Activated T-helper 1 cell treated with anti-CD3 and anti-CD28 coated beads, Interleukin-2, amount 50 U/mL, for 16 hours (primary cell): ENCODE measurements at places on chromosomes 11 and 22.

DNA sequence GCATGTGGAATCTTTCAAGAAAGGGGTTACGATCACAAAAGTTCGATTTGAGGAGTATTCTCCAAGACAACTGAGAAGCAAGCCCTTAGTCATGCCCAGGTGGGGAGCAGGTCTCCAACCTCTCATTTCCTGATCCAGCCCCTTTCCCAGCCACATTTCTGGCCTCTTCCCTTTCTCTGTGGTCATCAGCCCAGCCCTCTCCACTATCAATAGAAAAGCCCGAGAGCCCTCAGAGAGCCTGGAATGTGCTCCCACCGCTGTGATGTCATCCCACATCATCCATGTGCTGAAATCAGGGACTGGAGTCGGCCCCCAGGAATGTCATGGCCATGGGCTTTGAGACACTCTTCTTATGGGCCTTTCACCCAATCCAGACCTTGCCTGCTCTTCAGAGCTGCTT, 62.6 kb downstream of the KCNJ1 start:
- no peak for DNase-seq

- no peak for DNase-seq
These were observed 952 bp upstream of the CYP2D6 start for GRCh38 chr22:42131562-42131961.

- DNase-seq, result no peak
These were observed 31.3 kb downstream of the TRAF6 start for GRCh38 chr11:36478700-36479329.

- DNase-seq, result no peak
These were observed 7.9 kb downstream of the GRAP2 start for GRCh38 chr22:39908737-39909136.

DNA sequence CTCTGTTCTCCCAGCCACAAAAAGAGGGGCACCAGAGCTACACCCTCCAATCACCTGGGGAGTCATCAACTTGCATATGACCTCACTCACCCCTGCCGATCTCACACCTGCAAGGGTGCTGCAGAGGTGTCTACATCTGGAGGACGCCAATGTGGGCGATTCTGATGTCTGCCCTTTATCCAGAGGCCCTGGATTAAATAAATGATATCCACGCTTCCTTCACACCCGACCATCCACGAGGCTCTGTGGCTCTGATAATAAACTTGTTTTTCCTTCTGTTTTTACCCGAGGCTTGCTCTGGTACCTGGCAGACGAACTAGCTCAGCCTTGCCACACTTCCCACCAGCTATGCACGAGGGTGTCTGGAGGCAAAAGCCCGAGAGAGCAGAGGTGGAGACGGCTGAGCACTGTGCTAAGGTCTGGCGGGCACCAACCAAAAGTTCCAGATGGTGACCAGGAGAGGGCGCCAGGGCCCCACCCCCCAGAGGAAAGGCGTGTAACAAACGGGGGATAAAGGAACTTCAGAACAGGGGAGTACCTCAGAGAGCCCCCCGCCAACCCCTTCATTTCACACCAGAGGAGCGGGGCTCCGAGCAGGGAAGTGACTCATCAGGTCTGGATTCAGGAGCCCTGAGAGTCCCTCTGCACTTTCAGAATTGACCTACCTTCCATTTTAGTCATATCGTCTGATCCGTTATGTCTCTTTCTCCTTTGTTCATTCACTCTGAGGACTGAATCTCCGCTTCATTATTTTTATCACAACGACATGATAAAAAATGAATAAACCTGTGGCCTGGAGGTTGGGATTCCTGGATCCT, 13.5 kb downstream of the SCN3B start:
- no peak for DNase-seq

DNA sequence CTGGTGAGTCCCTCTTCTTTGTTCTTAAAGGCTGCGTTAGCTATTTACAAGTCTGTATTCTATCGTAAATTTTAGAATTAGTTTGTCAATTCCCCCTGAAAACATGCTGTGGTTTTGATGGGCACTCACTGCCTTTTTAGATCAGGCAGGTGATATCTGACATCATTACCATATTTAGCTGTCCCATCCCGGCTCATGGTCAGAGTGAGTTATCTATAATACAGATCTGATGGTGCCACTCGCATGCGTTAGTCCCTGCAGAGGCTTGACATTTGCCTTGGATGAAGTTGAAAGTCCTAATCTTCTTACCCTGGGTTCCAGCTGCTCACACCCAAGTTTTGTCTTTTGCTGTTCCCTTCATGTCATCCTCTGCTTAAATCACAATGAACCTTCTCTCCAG, 150.5 kb upstream of the NARS2 start:
- DNase-seq, result no peak

DNA sequence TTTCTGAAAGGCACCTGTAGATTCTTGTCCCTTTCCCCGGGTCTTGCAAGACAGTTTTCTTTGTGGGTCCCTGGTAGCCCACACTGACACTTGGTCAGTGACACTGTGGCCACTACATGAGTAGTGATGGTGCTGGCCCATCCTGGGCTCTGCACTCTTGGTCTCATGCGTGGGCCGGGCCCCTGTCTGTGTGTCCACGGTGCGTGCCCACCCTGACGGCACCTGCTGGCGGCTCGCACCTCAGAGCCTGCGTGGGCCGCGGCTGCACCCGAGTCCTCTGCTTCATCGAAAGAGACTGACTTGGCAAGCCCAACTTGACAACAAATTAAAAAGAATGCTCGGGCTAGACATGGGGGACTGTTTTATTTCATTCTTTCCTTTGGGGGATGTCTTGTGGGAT, 37.5 kb downstream of the ADAMTS15 start:
- DNase-seq, result no peak

DNA sequence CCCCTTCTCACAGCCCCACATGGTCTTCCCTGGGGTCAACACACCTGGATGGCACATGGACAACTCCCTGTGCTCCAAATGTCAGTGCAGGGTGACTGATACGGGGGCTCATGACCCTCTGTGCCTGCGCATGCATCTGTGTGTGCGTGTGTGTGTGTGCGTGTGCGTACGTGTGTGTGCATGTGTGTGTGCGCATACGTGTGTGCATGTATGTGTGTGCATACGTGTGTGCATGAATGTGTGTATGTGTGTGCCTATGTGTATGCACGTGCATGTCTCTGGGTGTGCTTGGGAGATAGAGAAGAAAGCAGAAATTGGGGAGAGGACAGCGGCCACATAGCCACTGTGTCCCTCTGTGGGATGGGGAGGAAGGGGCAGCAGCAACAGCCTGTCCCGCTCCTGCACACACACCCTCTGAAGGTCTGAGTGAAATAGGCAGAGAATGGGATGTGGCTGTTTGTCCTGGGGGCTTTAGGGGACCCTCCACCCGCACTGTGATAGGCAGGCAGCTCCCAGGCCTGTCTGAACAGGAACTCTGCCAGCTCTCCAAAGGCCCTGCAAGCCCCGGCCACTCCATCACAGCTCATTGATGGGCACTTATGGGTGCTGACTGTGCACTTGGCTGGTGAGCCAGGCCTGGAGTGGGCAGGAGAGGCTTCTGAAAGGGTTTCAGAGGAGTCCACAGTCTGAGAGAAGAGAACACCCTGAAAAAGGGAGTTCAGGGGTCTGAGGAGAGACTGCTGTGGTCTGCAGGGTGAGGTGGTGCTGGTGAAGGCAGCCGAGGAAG, 28.7 kb upstream of the PICK1 start:
- DNase-seq, result no peak

DNA sequence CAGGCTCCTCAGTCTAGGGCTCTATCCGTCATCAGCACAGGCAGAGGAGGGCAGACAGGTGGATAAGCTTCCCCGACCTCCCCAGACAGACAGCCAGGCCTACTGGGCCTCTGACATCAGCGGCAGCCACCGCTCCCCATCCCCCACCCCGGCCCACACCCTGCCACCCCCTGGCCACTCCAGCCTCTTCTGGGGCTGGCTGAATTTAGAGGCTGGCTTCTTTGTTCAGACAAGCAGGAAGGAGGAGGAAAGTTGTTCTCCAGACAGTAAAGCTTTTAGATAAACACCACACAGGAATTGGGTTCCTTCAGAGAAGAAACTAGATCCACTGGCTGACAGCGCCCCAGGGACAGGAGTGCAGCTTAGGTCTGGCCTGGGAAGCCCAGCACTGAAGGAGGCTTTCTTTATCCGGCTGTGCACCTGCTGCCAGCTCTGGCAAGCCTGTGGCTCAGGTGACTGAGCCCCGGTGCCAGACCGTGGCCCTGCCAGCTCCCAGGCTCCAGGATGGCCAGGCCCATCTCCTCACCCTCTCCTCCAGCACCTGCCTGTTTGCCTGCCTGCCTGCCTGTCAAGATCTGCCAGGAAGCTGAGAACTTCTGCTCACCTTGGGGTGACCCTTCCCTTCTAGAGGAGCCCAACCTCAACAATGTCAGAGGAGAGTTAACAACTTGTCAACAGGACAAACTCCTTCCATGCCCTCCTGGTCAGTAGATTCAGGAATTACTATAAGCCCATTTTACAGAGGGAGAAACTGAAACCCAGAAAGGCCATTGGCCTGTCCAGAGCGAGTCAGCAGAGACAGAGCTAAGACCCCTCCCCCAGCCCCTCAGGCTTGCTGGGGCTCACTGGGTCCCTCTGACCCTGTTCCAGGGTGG, 44.0 kb upstream of the KLHL35 start:
- no peak for DNase-seq

- DNase-seq, result no peak
These were observed 50.3 kb downstream of the ARRB1 start for GRCh38 chr11:75301131-75301530.
